ENCODE measurements at places on chromosomes 2 and 18.

DNA sequence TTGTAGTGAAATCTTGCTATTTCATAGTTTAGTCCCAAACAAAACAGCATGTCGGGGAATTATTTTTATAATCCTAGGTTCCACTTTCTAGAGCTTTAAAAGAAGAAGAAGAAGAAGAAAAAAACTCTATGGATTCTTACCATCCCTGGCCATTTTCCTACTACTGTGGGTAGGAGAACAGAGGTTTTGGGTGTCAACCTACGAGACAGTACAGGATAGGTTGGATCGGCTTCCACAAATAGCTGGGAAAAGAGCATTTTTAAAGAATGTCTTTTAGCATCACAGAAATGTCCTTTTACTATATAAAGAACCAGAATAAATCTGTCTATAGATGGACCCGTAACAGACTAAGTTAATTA is 65.2 kb downstream of the RBMS1 start:
- DNase-seq = no peak

- no peak for DNase-seq
These were observed 69.4 kb downstream of the XIRP2 start for GRCh38 chr2:166957686-166958085.

DNA sequence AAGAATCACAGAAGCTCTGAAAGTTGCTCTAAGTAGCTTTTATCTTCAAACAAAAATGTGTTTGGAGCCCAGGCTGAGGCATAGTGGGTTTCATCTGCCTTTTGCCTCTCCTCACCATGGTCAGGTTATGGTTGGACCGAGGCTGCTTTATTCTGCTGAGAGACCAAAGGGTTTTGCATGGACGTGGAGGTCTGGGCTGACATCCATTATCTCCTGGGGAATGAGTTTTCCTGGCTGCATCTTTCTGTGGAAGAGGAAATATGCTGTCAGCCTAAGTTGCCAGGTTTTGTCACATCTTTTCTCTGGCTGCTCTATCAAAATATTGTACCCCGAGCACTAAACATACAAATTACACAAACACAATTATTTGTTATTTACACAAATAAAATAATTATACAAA is 223.2 kb downstream of the LDLRAD4 start:
- DNase-seq = no peak

DNA sequence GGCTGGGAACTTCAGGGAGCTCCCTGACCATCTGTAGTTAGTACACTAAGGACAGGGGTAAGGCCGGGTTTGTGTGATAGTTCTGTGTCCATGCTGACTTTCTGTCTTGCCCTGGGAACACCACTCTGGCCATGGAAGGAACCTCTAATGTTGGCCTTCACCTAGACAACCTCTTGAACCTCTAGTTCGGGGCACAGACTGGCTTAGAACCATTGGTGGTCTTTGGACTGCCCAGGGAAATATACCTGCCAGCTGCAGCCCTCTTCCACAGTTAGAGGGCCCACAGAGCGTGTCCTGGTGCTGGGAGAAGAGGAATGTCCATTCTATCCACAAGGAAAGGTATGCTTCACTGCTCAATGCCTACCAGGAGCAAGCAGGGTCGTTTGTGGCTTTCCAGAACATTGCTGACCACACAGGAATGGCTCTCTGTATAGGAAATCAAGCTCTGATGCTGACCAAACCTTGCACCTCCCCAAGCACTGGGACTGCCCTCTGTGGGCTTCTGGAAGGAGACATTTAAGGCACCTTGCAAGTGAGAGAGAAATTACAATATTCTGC is 318.8 kb upstream of the EPAS1 start:
- DNase-seq = no peak

DNA sequence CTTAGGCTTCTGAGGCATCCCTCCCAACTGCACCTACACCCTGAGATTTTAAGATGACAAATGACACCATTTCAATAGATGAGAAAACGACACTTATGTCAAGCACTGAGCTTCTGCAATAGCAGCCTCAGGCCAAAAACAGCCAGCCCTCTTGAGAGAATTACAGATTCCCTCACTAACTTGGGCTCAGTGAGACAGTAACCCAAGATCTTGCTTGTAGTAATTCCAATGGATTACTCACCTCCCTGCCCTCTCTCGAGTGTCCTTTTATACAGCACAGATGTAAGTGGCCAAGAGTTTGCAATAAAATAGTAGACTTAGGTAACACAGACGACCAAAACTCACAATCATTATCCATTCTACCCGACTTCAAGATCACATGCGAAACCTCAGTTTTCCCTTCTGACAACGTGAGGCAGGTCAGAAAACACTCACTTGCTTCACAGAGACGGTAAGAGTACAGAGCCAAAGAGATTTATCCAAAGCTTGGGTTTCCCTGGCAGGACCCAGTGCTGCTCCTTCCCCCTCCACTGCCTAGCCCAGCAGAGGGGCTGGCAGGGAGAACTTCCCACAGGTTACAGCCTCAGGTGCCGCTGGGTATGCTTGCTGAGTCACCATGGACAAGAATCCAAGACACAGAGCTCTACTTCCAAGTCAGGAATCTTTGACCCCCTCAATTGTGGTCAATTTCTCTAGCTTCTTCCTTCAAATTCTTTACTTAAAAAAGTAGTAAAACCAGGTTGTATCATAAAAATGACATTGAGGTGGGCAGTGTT is 181.4 kb downstream of the MYO5B start:
- no peak for DNase-seq

- DNase-seq = peak; percentile 37
These were observed 784.1 kb upstream of the CDH7 start for GRCh38 chr18:64966667-64967066.

GRCh38 chr18:36095936-36096519 is 28.7 kb upstream of the RPRD1A start:
- peak; percentile 61 for DNase-seq

Data from NCI-H524 (cell line).